Kidney (tissue), 22 donors: ENCODE measurements at places on chromosomes 2 and 18. TPM values are rescaled to one million over a fixed set of nuclear protein-coding genes. Genes with fewer than 3 reads are reported as not detected.
A peak's percentile ranks its signal among the peaks of the same experiment; 100 is the strongest.

DNA sequence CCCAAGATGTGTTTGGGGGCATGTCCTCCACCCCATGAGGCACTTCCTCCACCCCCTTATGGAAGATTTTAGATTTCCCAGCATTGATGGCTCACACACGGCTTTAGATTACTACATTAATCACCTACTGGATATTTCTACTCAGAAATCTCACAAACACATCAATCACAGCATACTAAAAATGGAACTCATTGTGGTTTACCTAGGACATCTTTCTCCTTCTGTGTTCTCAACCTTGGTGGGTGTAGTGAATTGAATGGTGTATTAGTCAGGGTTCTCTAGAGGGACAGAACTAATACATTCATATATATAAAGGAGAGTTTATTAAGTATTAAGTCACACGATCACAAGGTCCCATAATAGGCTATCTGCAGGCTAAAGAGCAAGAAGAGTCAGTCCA lies 82.1 kb upstream of the CYRIA start:
- DNase-seq, result no peak

GRCh38 chr18:45666520-45666919 lies 51.2 kb downstream of the SLC14A2 start:
- no peak for DNase-seq

- peak; percentile 94 for DNase-seq
Measured at GRCh38 chr2:43251171-43251731, 24.8 kb upstream of the ZFP36L2 start.

- no peak for DNase-seq
Measured at GRCh38 chr2:200378652-200379290, 72.3 kb downstream of the SPATS2L start.

The VWA3B gene
- not detected for polyA plus RNA-seq
